SW 1271 (cell line): ENCODE measurements at places on chromosomes 7 and 10.

DNA sequence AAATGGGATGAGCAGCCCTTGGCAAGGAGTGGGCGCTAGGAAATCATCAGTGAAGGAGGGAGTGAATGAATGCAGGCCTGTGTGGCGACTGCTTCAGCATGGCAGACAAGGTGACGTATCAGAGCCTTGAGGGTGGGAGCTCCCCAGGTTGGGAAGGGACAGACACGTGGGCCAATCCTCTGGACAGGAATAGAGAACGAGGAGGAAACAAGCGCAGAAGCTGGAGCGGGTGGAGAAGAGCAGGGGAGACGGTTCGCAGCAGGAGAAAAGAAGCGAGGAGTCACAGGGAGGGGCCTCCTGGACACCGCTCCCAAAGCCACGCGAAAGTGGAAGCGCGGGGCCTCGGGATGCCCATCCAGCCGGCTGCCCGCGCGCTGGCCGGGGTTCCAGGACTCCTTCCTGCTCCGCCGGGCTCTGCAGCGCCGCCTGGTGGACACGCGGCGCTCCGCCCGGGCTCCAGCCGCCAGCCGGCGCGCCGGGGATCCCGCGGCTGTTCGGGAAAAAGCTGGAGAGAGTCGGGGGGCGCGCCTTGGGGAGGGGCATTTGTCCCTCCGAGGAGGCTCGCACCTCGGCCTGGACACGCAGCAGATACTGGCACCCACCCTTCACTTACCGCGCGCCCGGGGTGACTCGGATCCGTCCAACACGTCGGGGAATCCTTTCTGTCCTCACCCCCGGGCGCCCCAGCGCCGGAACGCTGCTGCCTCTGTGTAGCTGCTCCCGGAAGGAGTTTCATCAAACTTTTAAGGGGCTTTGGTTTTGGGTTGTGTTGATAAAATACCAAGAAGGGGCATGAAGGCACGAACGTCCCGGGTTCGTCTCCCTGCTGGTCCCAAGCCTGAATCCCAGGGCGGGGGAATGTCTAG is 6.3 kb downstream of the ZNF503 start:
- DNase-seq: no peak

DNA sequence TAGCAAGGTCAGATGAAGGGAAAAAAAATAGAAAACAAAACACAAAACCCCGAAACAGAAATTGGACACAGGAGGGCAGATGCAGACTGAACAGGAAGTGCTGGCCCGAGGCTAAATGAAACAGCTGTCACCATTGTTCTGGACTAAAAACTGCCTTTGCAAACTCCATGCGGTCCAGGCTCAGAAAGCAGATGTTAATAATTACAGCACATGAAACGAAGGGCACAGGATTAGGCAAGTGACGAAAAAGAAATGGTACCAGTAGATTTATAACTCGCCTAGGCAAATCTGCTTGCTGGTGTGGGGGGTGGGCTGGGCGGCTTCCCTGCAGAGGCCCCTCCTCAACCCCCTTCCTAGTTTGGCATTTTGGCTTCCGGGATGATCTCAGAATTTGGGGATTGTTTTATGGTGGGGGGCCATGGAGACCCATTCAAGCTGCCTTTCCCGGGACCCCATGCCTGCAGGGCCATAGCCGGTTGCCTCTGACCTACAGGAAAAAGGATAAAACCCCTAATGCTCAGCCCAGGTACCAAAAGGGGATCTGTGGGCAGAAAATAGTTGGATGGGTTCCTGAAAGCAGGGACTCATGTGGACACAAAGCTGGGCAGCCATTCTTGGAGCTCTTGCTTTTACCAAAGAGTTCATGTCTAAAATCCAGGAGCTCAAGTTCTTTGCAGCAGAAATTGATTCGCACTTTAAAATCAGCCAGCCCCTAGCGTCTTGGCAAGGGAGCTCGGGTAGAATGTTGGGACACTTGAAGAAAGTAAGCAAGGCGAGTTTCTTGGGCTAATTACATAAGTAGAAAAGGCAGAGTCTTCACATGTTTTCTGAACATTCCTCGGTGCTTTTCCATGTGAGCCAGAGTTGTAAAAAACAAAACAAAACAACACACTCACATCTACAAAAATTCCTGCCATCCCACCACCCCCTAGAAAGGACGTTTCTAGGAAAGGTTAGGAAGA is 39.0 kb upstream of the EMX2 start:
- DNase-seq: no peak

GRCh38 chr10:12588091-12588860 is 238.9 kb downstream of the CAMK1D start:
- DNase-seq: no peak

GRCh38 chr10:116112232-116113231 is 160.5 kb downstream of the GFRA1 start:
- DNase-seq: no peak

GRCh38 chr7:133293384-133294160 is 40.7 kb downstream of the EXOC4 start:
- no peak for DNase-seq

DNA sequence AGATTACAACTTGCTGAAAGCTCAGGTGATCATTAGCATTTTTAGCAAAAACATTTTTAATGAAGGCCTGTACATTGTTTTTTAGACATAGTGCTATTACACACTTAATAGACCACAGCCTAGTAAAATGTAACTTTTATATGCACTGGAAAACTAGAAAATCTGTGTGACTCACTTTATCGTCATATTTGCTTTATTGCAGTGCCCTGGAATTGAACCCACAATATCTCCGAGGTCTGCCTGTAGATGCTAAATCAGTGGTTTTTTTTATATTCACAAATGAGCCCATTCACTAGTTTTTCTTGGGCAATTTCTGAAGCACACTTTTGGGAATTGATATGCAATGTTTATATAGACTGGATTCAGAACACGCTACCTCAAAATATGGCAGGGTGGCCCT is 105.1 kb downstream of the PTPRN2 start:
- no peak for DNase-seq

GRCh38 chr10:73357166-73357565 is 1.5 kb downstream of the CFAP70 start:
- DNase-seq: no peak

GRCh38 chr7:137094-137891 is 55.1 kb upstream of the FAM20C start:
- DNase-seq: no peak

DNA sequence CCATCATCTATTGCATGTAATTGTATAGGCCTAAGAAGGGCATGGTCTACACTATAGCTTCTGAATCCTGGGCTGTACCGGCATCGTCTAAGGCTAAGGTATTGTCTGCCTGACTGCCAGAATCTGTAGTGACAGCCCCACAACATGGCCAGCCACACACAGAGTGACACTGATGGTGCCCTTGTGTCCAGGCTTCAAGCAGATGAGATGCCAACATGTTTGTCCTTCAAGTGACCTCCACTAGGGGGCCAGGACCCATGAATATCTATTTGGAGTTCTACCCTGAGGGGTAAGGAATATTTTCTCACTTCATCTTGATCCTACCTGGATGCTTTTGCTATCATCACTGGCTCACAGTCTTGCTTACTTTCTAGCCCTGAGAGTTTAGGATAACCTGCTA is 1.5 kb downstream of the CYP3A7 start:
- no peak for DNase-seq

DNA sequence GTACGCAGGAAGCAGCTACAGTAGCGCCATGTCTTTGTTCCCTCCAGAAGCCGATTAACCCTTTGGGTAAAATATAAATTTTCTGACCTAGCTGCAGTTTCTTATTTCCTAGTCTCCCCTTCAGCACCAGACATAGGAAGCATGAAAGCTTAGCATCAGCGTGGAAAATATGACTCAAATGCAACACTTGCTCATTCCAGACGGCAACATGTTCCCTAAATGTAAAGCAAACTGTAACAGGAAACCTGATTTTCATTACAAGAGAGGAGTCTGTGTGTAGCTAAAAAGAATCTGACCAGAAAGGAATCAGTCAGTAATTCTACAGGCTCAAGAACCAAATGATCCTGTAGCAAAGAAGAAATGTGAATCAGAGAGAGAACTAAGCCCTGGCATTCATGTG is 219.2 kb downstream of the C7orf25 start:
- DNase-seq: no peak

GRCh38 chr7:7428806-7429205 is 106.9 kb downstream of the COL28A1 start:
- no peak for DNase-seq

GRCh38 chr10:24502801-24503460 is 220.8 kb downstream of the ARHGAP21 start:
- no peak for DNase-seq

- no peak for DNase-seq
Measured at GRCh38 chr7:33500703-33501701, 371.6 kb downstream of the BBS9 start.

GRCh38 chr7:35556515-35557471 is 138.1 kb downstream of the HERPUD2 start:
- DNase-seq: no peak

- DNase-seq: no peak
Measured at GRCh38 chr7:37218956-37219355, 229.7 kb downstream of the ELMO1 start.
